RWPE2 (cell line): ENCODE measurements at places on chromosomes 2 and 18.

GRCh38 chr18:10289251-10289650, 165.2 kb upstream of the APCDD1 start:
- DNase-seq: no peak

- no peak for DNase-seq
These were observed 312.7 kb upstream of the CYRIA start for GRCh38 chr2:16978301-16978700.

GRCh38 chr2:143824791-143825190, 695.1 kb downstream of the ZEB2 start:
- DNase-seq: no peak

DNA sequence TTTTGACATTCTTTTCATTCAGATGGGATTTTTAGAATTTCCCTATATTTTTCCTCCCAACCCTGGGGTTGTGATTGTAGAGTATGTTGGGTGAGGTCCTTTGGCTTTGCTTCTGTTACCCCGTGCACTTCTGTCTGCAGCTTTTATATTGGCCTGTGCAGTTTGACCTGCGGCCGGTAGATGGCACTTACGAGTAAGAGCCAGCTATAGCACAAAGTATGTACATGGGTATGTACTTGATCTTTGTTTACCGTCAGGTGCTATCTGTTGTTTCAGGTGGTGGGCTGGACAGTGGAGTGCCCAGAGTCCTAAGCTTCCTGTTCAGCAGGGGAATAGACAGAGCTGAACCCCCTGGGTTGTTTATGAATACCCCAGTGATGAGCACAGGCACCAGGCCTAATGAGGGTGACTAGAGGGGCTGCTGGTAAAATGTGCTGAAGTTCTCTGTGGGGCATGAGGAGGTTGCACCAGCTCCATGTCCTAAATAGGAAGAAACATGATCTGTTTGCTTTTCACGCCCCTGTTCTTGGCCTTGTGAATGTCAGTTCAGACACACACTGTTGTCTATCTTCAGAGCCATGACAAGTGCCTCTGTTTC, 58.9 kb upstream of the THUMPD2 start:
- no peak for DNase-seq

DNA sequence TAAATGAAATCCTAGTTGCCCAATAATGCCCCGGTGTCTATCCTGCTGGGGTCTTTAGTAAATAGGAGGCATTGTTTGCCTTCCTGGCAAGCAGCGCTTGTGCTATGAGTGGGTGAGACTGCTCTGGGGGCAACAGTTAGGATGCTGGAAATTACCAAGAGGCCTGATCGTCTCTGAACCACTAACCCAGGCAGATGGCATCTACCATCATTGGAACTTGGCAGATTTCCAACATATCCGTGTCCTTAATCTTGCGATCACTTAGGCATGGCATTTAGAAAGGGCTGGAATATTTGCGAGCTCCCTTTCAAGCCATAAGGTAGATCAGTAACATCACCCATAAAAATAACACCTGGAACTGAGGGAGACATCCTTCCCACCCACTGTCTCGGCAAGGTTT, 18.8 kb upstream of the SH3RF3 start:
- no peak for DNase-seq

DNA sequence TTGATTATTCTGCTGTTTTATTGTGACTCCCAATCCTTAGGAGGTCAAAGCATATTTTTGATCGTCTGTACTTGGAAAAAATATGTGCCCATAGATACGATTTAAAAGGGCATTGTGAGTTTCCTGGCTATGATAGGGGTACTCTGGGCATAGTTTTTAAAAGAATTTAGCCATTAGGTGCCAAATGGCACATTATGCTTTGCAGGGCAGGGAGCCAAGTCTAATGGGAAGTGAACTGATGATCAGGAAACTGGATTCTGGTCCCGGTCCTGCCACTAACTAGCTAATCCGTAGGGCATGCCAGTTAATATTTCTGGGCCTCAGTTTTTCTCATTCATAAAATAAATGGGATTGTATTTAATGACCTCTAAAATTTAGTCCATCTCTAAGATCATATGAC, 189.3 kb downstream of the LTBP1 start:
- no peak for DNase-seq

DNA sequence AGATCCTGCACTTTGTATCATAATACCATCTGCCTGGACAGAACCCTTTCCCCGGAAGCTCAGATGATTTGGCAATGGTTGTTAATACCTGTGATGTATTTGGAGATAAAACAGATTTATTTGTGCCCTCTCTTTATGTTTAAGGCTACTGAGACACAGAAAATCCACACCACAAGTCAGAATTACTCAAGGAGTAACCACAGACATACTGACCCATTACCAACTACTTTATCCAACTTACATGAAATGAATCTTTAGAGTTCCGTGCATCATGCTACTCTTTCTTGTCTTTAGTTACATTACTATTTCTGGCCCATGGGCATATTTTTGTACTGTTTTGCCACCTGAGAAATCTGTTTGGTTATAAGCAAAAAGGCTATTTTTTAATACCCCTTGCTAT, 384.0 kb downstream of the STK39 start:
- no peak for DNase-seq

- DNase-seq: no peak
These were observed 121.5 kb upstream of the CTAGE1 start for GRCh38 chr18:22539051-22539765.

DNA sequence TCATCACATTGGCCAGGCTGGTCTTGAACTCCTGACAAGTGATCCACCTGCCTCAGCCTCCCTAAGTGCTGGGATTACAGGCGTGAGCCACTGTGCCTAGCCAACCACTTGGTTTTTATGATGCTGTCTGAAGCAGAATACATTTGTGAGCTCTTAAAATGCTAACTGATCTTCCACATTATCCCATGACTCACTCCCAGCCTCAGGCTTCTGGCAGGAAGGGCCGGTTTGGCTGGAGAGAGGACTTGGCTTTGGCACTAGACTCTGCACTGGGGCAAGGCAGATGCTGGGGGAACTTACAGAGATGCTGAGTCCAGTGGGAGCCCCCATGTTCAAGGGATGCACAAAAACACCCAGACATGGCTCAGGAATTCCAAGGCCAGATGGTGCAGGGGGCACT, 40.5 kb upstream of the SH3BP4 start:
- DNase-seq: no peak
